ENCODE measurements at places on chromosomes 16 and 17.

DNA sequence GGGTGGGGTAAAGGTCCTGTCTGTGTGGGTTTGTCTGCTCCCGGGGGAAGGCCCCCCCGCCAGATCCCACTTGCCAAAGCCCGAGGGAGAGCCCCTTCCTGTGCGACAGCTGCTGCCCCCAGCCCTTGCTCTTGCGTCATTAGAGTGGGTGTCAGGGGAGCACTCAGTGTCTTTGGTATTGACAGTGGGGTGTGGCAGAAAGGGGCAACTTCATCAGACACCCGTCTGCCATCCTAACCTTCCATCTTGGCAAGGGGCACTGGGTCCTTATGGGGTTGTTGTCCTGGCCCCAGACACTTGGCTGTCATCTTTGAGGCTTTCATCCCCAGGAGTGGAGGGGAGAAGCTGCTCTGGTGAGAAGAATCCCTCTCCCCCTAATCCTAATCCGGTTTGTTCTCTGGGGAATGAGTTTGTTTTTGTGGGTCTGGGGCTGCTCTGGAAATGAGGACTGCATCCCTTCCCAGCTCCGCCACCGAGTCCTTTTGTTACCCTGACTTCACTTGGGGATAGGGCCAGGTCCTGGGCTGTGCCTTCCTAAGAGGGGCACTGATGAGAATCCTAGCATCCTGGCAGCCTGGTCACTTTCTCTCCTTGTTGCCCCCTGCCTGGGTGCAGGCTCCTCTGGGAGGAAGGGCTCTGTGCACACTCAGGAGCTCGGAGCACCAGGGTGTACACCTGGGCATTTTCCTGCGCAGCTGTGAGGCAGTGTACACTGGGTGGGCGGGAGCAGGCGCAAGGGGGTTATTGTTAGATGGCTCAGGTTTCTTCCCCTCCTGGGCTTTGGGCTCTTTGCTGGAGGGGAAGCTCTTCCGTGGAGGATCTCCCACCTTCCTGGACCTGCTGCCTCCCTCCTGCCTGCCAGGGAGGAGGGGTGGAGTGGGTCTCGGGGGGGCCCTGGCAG lies 21.1 kb downstream of the GJD3 start:
- DNase-seq, result no peak

GRCh38 chr16:4852221-4852872 lies 5.1 kb downstream of the UBN1 start:
- DNase-seq, result no peak

DNA sequence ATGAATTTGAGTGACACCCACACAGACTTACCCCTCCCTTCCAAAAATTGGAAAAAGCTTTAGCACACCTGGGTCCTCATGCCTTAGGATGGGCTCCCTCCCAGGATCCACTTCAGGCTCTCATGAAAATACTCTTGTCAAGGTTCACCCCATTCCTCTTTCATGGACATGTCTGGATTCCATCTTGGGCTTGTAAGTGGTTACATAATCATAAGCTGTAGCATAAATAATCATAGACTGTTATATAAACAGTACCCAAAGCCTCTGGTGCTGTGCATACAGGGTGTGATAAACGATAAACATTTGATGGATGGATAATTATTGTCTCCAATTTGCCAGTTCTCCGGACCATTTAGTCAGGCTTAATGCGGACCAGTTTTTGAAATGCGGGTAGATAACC lies 53.7 kb upstream of the TEKT3 start:
- DNase-seq, result no peak

DNA sequence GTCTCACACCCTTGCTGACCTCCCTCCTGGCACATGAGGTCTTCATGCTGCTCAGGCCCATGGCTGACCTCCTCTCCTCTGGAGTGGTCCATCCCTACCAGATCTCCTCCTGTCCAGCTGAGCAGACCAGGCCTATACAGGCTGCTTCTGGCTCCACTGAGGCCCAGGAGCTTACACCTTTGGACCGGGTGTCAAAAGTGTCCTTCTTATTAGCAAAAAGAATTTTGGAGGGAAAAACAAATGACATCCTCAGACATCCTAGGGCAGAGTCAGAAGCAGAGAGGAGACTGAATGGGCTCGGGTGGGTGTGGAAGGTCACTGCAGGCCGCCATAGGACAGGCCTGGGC lies 38.1 kb downstream of the WSB1 start:
- no peak for DNase-seq

GRCh38 chr17:38435795-38436194 lies 7.5 kb downstream of the ARHGAP23 start:
- no peak for DNase-seq

- DNase-seq, result no peak
These were observed 67.4 kb downstream of the SNX11 start for GRCh38 chr17:48174833-48175523.

- no peak for DNase-seq
These were observed 12.0 kb downstream of the EEF2K start for GRCh38 chr16:22217890-22218730.

DNA sequence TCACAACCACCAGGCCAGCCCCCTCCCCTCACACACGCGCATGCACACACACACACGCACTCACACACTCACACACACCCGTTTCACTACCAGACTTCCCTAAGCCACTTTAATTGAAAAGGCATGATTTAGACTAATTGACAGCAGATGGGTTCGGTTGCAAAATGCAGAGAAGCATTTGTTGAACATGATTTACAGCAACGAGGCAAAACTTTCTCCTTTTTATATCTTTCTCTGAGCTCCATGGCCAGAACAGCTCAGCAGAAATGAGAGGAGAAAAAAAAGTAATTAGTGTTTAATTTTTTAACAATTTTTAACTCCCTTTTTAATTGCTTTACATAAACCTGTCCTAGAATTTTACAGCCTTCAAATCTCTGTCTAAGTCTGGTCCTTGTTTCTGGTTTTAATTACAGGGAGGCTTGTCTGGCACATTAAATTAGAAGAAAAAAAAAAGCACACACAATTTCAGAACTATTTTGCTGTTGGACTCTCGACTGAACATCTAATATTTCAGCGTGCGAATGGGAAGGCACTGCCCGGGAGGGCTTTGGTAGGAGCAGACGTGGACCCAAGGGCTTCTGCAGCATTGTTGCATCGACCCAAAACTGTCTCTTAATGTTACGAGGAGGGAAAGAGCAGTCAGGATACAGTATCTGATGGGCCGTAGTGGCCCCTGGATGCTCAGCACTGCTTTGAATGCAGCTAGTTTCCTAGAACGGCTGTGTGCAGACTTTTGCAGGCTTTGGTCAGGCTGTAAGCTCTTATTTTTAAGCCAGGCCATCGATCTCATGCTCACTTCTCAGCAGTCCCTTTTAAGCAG lies 255.9 kb downstream of the SOX9 start:
- DNase-seq, result no peak

DNA sequence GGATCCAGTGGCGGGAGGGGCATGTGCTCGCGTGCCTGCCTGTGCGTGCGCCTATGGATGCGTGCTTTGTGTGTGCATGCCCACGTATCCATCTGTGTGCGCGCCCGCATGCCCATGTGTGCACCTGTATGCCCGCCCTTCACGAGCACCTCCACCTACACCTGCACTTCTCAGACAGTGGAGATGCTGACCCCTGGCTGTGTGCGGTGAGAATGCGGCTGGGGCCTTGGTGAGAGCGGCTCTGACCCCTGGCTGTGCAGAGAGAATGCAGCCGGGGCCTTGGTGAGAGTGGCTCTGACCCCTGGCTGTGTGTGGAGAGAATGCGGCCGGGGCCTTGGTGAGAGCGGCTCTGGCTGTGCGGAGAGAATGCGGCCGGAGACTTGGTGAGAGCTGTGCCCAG lies 33.9 kb downstream of the AXIN1 start:
- DNase-seq, result peak; percentile 82

GRCh38 chr17:1137465-1137894 lies 42.3 kb downstream of the ABR start:
- peak; percentile 55 for DNase-seq

DNA sequence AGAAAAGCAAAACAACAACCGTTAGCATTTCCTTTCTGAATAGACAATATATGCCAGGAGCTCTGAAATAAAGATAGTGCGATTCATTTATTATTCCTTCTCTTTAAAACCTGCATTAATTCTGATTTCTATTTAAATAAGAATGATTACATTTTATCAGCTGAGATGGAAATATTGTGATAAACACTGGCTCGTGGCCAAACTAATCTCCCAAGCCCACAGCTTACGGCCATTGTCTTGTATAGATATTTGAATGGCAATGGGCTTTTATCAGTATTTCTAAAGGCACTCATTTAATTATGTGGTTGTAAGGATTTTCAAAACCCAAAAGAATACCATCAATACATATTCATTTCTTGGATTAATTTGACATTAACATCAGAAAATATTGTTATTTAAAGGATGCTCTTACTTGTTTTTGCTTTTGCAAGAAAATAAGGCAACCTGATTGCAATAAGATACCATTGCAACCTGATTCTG lies 123.7 kb upstream of the IRX5 start:
- DNase-seq, result no peak

GRCh38 chr17:40810494-40810893 lies 10.7 kb upstream of the KRT28 start:
- DNase-seq, result no peak

- DNase-seq, result peak; percentile 75
These were observed 25.5 kb downstream of the COPZ2 start for GRCh38 chr17:48012151-48012520.

GRCh38 chr17:76198702-76199101 lies 41.6 kb downstream of the RNF157 start:
- no peak for DNase-seq

GRCh38 chr17:29049541-29050145 lies 6.7 kb downstream of the PIPOX start:
- no peak for DNase-seq

DNA sequence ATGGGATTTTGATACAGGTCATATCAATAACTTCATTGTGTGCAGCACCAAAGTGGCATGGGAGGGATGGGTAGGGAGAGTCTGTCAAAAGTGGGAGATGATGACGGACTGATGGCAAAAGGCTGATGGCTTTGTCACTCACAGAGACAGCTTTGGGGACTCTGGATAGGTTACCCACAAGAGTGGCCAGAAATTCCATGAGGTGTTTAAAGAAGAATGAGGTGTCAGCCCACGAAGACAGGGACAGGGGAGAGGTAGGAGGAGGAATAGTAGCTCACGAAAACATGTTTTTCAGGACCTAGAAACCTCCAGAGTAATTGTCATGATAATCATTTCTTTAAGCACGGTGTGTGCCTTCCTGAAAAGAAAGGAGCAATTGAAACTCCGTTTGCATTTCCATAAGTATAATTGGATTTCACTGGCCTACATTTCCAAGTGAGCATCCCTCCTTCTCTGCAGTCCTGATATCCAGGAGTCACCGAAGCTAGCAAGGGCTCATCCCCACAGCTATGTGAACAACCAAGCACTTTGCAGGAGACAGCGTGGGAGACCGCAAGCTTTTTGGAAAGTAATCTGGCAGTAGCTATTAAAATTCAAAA lies 60.0 kb downstream of the HSD17B2 start:
- DNase-seq, result no peak

- no peak for DNase-seq
These were observed 267.1 kb downstream of the PHKB start for GRCh38 chr16:47728205-47728604.

GRCh38 chr16:86961171-86961601 lies 356.0 kb downstream of the C16orf95 start:
- no peak for DNase-seq

- peak; percentile 45 for DNase-seq
These were observed 773 bp downstream of the BLTP2 start for GRCh38 chr17:28643983-28644786.

DNA sequence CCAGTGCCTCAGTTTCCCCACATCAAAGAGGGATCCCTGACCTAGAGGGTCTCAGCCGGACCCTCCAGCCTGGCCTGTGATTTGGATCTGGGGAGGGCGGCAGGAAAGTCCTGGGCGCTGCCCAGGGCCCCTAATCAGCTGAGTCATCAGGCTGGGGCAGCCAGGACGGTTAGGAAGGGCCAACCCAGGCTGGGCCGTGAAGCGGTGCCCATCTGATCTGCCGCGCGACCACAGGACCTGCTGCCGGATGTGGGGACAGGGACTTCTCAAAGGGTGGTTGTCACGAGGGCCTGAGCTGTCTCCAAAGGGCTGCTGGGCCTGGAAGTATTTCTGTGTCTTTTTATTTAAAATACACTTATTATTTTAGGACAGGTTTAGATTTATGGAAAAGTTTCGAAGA lies 4.4 kb downstream of the TPSAB1 start:
- DNase-seq, result no peak

DNA sequence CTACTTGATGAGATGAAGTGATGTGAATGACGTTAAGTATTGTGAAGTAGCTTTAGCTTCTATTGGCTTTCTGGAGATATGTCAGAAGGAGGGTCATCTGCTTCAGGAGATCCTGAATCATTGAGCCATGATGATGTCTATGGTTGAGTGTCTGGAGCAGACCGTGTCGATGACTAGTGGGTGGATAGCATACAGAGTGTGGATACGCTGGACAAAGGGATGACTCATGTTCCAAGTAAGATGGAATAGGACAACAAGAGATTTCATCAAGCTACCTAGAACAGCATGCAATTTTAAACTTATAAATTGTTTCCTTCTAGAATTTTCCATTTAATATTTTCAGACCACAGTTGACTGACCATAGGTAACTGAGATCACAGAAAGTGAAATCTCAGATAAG lies 116.1 kb upstream of the RBBP6 start:
- no peak for DNase-seq

GRCh38 chr16:22205577-22206012 lies 483 bp upstream of the EEF2K start:
- DNase-seq, result no peak

GRCh38 chr16:85917959-85918358 lies 19.0 kb downstream of the IRF8 start:
- DNase-seq, result no peak

DNA sequence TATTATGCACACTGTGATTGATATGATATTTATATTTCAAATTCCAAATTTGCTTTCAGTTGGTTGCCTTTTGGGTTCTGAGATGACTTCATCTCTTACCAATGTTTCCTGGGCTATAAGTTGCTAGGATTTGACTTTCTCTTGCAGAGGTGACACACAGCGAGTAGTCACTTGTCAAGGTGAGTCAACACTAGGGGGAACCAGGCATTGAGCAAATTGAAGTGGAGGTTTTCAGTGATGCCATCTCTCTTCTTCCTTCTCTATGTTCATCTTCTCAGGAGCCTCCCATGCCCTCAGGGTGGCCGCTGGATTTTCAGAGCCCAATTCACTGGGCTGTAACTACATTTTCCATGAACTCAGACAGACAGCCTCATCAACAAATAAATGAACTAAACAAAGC lies 6.0 kb upstream of the CPD start:
- no peak for DNase-seq

- no peak for DNase-seq
These were observed 326.5 kb upstream of the TBX2 start for GRCh38 chr17:61073131-61073530.

- DNase-seq, result no peak
These were observed 111.8 kb downstream of the SDK2 start for GRCh38 chr17:73532421-73532901.

DNA sequence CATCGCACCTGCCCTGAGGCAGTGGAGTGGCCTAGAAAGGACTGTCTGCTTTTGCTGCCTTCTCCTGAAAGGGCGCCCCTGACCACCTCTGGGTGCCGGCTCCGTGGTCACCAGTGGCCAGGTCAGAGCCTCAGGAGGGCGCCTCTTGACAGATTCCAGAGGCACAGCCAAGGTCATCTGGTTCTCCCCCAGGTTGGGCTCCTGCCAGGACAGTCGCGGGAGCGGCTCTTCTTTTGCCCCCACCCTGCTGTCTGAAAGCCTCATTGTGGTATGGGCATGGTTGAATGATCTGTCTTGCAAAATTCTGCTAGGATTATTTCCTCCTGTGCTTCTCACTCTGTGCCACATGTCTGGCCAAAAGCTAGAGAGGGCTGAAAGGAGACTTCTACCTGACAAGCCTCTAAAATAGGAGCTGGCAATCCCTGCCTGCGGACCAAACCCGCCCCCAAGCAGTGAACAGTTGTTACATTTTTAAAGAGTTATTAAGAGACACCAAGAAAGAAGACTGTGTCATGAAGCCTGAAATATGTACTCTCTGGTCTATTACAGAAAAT lies 82.8 kb downstream of the SNX29 start:
- DNase-seq, result no peak

Measured in WTC11 (cell line).